ENCODE measurements at places on chromosomes 6 and 20.

DNA sequence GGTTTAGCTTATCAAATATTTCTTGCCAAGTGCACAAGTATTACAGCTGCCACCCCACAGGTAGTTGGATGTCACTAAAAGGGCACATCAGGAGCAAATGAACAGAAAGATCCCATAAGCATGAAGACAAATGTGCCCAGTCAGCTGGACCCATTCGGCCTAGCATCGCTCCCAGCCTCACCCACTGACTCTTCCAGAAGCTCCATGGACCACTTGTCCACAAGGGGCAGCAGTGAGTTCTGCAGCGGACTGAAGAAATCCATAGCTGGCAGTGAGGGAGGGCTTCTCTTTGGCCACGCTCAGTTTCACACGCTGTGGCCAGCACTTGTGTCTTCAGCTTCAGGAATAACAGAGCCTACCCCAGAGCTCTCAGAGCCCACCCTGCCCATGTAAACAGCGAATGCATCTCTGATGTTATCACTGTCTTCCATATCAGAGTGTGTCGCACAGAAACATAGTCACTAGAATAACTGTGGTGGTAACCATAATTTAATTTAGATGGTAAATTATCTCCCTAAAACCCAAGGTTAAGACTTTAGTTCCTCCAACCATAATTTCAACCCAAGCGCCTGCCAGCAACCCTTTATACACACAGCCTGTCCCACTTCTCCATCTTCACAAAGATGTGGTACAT is 15.8 kb downstream of the CGA start:
- peak; percentile 63 for DNase-seq

GRCh38 chr6:42453031-42453653 is 1.4 kb upstream of the TRERF1 start:
- DNase-seq, result peak; percentile 95

DNA sequence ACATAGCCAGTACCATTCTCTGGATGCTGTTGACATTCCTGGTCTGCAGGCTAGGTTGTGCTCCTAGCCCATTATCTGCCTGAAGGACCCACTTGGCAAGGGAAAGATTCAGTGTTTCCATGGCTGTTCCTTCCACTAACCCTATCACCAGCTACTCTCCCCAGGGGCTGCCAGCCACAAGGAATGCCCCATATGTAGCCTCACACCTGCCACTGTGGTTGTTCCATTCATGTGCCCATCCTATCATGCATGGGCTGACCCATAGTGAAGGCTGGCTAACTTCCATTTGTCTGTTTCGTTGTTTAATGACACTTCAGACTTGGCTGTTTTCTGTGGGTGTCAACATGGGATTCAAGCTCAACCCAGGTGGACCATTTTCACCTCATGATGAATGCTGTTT is 25.6 kb upstream of the HLA-A start:
- DNase-seq, result no peak

GRCh38 chr6:115004982-115005381 is 662.2 kb upstream of the HS3ST5 start:
- DNase-seq, result peak; percentile 52

GRCh38 chr6:20900389-20901160 is 366.3 kb downstream of the CDKAL1 start:
- no peak for DNase-seq

GRCh38 chr20:15922556-15922955 is 650.7 kb downstream of the KIF16B start:
- no peak for DNase-seq

DNA sequence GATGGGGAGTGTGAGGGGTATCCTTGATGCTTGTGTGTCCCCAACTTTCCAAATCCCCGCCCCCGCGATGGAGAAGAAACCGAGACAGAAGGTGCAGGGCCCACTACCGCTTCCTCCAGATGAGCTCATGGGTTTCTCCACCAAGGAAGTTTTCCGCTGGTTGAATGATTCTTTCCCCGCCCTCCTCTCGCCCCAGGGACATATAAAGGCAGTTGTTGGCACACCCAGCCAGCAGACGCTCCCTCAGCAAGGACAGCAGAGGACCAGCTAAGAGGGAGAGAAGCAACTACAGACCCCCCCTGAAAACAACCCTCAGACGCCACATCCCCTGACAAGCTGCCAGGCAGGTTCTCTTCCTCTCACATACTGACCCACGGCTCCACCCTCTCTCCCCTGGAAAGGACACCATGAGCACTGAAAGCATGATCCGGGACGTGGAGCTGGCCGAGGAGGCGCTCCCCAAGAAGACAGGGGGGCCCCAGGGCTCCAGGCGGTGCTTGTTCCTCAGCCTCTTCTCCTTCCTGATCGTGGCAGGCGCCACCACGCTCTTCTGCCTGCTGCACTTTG is at the start of gene TNF:
Gene TNF, plus strand, starts transcription at position 231 of the 567 bp plus-strand sequence. Its CDS starts 177 bp downstream, at position 408.
- DNase-seq, result peak; percentile 32

DNA sequence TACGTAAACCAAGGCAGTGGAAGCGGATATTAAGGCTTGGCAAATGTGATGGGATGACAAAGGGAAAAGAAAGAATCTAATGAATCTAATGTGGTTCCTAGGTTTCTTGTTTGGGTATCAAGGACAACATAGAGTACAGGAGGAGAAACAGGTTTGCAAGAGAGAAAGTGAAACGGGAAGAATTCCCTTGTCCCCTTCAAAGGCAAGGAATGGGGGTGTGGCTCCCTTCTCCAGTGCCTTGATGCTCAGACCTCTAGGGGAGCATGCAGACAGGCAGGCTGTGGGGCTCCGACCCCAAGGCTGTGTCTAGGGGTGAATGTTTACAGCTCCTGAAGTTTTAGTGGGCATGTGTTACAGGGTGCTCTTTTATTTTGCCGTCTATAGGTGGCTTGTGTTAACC is 317.5 kb upstream of the HSF2 start:
- DNase-seq, result no peak

DNA sequence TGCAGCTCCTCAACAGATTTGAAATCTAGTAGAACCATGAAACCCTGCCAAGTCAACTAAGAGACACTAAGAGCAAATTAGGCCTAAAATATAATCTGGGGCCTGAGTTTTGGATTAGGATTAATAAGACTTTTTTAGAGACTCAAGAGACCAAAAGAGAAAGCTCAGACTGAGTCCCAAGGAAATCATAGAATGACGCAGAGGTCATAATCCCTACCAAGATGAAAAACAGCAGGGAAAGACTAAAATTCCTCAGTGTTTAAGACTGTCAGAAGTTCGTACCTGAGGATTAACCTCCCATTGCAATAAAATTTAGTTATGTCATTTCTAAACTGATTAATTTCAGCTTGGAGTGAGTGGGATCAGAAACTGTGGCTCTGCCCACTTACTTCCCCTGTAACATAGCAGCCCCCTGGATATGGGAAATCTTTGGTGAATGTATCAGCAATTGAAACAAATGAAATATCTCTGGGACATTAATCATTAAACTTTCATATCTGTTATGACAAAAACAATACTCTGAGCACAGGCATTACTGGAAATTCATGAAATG is 200.3 kb downstream of the EDN1 start:
- DNase-seq, result no peak

DNA sequence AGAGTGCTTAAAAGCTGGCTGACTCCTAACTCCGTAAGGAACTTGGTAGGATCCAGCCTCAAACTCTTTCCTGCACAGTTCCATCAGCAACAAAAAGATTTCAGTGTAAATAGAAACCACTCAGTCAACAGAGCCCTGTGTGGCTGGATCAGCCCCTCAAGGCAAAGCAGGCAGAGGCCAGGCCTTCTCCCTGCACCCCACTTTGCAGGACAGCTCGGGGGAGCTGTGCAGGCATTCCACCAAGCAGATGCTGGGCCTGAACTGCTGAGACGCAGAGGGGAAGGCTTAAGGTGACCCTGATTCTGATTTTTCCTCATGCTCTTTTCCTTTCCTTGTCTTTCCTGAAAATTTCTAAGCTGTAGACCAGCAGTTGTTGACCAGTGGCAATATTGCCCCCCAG is 91.5 kb downstream of the NFATC2 start:
- DNase-seq, result no peak

Data from muscle of back (tissue), 13 donors.